Anterior cingulate cortex (tissue), 58 donors: ENCODE measurements at places on chromosomes 2 and 18.

DNA sequence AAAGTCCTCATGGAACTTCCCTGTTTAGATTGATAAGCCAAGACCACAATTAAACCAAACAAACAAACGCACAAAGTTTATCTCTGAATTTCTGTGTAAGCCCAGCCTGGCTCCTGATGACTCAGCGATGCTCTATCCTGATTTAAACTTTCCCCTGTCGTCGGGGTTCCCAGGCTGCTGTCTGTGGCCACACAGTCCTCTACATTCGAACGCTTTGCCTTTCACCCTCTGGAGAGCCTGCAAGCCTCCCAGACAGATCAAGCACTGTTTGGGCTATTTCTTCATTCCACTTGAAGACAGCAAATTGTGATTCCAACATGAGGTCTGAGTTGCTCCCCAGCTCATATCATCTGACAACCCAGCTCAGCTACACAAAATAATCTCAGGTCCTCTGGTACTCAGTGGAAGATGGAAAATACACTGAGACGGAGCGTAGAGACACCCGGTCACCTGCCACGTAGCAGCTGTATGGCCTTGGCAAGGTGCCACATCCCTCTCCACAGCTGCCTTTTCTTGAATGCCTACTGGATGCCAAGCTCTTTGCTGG, 51.2 kb downstream of the CYRIA start:
- no peak for DNase-seq

GRCh38 chr2:29226808-29227207, 111.6 kb downstream of the CLIP4 start:
- DNase-seq = no peak

DNA sequence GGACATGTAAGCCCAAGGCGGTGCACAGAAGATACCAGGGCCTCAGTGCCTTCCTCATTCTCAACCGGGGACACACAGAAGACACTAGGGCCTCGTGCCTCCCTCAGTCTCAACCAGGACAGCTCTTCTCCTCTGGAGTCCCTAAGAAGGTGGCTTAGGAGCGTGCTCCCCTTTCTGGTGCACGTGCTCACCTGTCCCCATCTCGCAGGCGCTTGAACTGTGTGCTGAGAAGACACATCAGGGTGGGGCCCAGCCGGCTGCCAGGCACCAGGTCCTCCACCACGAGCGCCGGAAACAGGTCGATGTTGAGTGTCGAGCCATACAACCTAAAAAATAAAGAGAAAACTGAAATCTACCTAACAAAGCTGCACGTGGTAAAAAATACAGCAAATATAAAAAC, 99.9 kb downstream of the PXDN start:
- no peak for DNase-seq

GRCh38 chr2:12819103-12819475, 102.4 kb downstream of the TRIB2 start:
- no peak for DNase-seq

DNA sequence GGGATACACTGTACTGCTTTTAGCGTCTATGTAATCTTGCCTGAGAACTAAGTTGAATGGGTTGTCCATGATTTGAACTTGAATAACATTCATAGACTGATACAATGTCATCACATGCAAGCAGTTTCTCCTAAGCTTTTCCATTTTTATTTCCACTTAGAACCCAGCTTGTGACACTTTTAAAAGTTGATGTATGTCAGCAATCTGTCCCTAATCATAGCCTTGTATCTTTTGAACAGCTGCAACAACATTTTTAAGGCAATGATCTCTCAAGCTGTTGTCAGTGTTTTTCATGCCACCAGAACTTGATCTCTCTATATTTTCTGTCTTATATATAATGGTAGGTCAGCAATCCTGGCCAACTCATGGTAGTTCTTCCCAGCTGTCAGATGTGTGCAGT, 185.0 kb downstream of the DOK6 start:
- no peak for DNase-seq

- DNase-seq = no peak
Measured at GRCh38 chr2:190579915-190580846, 45.7 kb upstream of the NEMP2 start.

DNA sequence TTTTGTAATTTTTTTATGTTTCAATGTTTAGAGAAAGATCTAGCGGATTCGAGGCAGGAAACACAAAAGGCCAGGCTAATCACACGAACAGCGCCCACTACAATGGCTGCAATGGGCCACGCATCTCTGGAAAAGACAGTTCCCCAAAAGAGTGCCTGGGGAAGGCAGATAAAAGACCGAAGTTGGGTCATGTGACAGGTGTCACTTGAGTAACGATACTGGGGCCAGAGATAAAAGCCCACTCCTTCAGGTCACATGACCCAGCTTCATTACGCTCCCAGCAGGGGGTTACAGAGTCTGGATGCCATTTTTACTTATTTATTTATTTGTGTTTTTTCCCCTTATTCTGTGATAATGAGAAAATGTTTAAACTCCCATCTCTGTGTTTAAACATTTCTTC, 95.4 kb downstream of the CDK15 start:
- DNase-seq = no peak

DNA sequence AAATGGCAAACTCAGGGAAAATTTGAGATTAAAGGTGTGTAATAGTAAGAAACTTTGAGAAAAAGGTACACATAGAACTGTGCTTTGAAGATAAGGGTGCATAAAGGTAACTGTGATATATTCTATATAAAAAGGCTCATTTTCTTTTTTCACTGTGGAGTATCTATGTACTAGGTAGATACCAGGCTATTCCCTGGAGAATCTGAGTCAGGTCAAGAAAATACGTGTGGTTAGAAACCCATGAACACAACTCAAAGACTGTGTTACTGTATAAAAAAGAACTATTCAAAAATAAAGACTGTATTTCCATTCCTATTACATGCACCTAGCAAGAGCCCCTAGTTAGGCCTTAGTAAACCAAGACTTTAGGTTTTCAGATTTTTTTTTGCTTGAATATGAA, 100.1 kb upstream of the GRB14 start:
- DNase-seq = no peak

DNA sequence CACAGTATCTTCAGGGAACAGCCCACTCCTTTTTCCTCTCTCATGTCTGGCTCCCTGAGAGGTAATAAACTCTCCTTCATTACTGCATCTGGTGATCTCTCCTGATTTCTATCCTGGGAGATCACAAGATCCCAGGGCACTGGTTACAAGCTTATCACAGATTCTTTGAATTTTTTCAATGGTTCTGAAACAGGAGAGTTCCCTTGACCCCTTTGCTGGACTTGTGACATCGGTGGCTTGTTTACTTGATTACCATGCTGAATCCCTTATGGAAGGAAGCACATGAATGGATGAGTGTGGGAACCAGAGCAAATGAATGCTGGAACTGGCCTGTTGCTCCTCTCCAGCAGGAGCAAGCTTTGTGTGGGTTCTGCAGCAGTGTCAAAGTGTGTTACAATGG, 67.2 kb upstream of the HNMT start:
- DNase-seq = no peak

DNA sequence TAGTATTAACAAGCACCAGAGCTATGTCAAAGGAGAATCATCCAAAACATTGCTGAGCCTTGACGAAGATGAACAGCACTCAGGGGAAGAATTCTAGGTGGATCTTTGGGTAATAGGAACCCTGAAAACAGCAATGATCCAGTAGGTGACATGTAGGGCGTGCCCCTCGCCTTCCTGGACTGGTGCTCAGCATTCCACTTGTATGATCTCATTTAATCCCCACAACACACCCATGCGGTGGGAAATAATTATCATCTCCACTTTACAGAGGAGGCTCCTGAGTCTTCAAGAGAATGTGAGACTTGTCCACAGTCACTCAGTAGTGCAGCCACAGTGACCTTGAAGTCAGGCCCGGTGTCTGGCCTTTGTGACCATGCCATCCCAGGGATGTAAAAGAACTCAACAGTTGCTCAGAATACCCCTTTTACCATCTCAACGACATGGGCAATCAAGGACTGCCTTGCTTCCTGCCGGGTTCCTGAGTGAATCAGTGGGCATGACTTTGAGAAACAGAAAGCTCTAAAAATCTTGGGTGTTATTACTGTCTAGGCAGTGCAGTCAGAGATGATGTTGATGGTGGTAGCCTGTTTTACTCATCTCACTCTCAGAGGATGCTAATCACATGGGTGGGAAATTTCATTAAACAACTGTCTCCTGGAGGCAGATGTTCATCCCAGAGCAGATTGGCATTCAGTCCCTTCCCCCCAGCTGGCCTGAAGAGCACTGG, 161.6 kb downstream of the BCL11A start:
- no peak for DNase-seq

- no peak for DNase-seq
Measured at GRCh38 chr2:230939691-230940470, 14.8 kb upstream of the GPR55 start.

DNA sequence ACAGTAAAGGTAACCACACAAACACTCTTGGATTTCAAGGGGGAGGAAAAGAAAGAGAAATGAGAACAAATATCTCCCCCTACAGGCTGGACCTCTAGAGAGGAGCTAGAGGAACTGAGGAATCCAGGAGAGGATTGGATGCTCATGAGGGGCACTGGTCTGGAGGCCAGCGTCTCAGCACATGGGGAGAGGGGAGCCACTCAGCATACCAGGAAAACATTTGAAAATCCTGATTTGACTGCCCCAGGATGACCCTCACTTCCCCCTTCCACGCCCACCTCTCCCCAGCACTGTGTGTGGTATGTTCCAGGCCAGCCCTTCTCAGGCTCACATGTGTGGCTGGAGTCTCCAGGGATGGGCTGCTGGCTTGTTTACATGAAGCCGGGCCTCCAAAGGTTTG, 396.8 kb upstream of the ID2 start:
- DNase-seq = no peak

- DNase-seq = no peak
Measured at GRCh38 chr2:109180786-109181185, 51.8 kb downstream of the SH3RF3 start.

- DNase-seq = no peak
Measured at GRCh38 chr2:66794070-66794469, 359.1 kb downstream of the MEIS1 start.

GRCh38 chr2:8796315-8796848, 41.0 kb downstream of the KIDINS220 start:
- DNase-seq = no peak
